Stimulated activated CD4-positive, alpha-beta T cell treated with anti-CD3 and anti-CD28 coated beads, Interleukin-1b, Interleukin-23, amount 100 ng/mL, for 48 hours (primary cell): ENCODE measurements at places on chromosomes 4 and X.

GRCh38 chr4:74391890-74392475, 27.0 kb downstream of the EREG start:
- no peak for DNase-seq

DNA sequence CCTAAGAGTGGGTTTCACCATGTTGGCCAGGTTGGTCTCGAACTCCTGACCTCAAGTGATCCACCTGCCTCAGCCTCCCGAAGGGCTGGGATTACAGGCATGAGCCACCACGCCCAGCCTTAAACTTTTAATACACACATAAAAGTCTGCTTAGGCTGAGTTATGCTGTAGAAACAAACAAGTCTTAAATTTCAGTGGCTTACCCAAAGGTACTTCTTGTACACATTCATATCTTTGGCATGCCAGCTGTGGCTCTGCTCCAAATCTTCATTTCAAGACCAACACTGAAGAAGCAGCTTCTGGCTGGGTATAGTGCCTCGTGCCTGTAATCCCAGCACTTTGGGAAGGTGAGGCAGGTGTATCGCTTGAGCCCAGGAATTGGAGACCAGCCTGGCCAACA, 80.3 kb downstream of the PPEF2 start:
- no peak for DNase-seq

- DNase-seq: no peak
Observed at GRCh38 chrX:10052906-10053625, 85.9 kb downstream of the CLDN34 start.

GRCh38 chr4:27245216-27245615, 384.6 kb downstream of the STIM2 start:
- DNase-seq: no peak

DNA sequence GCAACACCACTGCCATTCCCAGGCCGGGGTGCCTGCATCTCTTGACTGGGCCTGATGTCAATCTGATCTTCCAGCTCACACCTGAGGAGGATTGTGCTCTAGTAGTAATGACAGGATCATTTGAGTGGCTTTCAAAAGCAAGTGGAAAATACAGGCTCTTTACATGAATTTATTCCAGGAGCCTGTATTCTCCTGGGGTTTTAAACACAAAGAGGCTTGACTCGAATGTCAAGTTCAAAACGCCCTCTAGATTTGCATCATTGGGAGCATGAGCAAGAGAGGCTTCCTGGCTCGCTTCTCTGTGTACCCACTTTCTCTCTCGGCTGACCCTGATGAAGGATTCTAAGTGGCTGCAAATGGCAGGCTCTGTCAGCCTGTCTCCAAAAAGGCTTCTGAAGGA, 199.5 kb upstream of the PUDP start:
- DNase-seq: no peak
